Cerebellum (tissue), 4 donors: ENCODE measurements at places on chromosomes 6 and 20. TPM values are rescaled to one million over a fixed set of nuclear protein-coding genes. Genes with fewer than 3 reads are reported as not detected.

The PLA2G7 gene
- total RNA-seq, result 5.8 TPM

The LHFPL5 gene
- 1.00 TPM for total RNA-seq

The HSPA1L gene
- 4.2 TPM for total RNA-seq

The OLIG3 gene
- 1.2 TPM for total RNA-seq

The SIRPD gene
- total RNA-seq, result not detected

The TMEM170B gene
- total RNA-seq, result 42.9 TPM

The GLP1R gene
- 0.82 TPM for total RNA-seq

The PSORS1C1 gene
- total RNA-seq, result not detected

The MGME1 gene
- 11.3 TPM for total RNA-seq

The BPI gene
- total RNA-seq, result 0.27 TPM

The WFDC2 gene
- total RNA-seq, result 4.8 TPM

The DDO gene
- total RNA-seq, result 0.45 TPM

The GPANK1 gene
- total RNA-seq, result 7.8 TPM

The CLVS2 gene
- 35.0 TPM for total RNA-seq

The COL9A3 gene
- 3.8 TPM for total RNA-seq

The HLA-C gene
- total RNA-seq, result 10.1 TPM

The LRRC73 gene
- total RNA-seq, result 1.8 TPM

The EEF1E1 gene
- total RNA-seq, result 32.4 TPM

The TCF19 gene
- 9.1 TPM for total RNA-seq

The HUS1B gene
- 3.8 TPM for total RNA-seq

The CLPSL1 gene
- not detected for total RNA-seq

The CLPSL2 gene
- total RNA-seq, result not detected

The ABHD16B gene
- not detected for total RNA-seq

The BMP5 gene
- 17.4 TPM for total RNA-seq
